ENCODE measurements at places on chromosomes 3 and 15. TPM values are rescaled to one million over a fixed set of nuclear protein-coding genes. Genes with fewer than 3 reads are reported as not detected.

GOLGA8H gene
- 0.04 TPM for polyA plus RNA-seq

CNTN3 gene
- polyA plus RNA-seq: 4.4 TPM

ADAM10 gene
- polyA plus RNA-seq: 198 TPM

CHSY1 gene
- 49.2 TPM for polyA plus RNA-seq

DNA sequence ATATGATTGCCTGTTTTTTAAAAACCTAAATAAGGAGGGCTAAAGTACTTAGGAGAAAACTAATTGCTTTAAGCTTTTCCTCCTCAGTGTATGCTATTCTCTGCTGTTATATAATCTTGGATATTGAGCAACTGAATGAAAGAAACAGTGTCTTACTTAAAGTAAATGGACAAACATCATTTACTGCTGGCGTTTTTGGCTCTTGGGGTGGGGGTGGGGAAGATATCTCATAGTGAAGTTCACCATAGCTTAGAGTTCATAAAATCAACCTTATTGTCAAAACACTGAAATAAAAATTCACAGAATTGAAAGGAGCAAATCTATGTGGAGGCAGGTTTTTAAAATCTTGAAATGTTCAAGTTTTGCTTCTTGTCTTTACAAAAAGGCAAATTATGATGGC lies 256.4 kb upstream of the SOX2 start:
- no peak for DNase-seq

DNA sequence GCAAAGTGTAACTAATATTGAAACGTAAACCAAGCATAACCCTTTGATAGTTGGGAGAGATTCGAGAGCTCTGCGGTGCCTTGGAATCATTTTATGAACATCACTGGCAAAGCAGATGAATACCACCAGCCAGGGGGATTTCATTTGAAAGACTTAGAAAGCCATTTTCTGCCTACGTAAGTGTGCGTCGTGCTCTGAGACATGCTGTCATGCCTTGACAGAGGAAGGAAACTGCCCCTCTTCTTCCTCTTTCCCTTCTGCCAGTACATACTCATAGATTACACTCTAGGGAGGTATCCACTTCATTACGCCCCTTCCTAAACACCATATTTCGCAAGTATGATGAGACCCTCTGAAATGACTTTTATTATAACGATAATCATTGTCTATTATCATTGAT lies 3.3 kb upstream of the MTHFS start:
- no peak for DNase-seq

DNA sequence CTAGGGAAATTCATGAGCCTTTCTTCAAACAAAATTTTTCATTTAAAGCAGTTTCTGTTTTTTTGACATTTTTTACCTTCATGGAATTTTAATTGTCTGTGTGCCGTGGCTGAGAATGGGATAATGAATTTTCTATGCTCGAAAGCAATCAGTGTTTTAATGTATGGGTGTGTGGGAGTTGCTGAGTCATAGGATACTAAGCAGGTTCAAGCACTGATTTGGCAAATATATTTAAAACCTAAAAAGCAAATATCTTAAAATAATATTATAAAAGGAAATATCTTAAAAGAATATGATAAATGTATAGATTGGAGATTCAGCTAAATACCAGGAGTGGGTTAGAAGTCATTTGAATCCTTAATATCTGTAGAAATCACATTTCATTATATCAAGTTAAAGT lies 173.6 kb upstream of the LRRFIP2 start:
- DNase-seq: no peak

- DNase-seq: no peak
These were observed 64.9 kb upstream of the MYO5C start for GRCh38 chr15:52360229-52361203.

DNA sequence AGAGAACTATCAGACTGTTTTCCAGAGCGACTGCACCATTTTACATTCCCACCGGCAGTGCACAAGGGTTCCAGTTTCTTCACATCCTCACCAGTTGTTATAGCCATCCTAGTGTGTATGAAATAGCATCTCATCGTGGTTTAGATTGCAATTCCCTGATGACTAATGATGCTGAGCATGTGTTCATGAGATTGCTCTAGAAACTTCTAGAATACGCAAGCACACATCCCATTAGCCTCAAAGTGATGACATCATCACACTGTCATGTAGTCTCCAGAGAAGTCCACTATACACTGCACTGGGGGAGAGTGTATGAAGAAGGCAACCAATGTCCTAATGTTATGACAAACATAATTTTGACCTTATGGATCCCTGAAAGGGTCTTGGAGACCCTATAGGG lies 30.1 kb downstream of the FBLN2 start:
- peak; percentile 49 for DNase-seq

DNA sequence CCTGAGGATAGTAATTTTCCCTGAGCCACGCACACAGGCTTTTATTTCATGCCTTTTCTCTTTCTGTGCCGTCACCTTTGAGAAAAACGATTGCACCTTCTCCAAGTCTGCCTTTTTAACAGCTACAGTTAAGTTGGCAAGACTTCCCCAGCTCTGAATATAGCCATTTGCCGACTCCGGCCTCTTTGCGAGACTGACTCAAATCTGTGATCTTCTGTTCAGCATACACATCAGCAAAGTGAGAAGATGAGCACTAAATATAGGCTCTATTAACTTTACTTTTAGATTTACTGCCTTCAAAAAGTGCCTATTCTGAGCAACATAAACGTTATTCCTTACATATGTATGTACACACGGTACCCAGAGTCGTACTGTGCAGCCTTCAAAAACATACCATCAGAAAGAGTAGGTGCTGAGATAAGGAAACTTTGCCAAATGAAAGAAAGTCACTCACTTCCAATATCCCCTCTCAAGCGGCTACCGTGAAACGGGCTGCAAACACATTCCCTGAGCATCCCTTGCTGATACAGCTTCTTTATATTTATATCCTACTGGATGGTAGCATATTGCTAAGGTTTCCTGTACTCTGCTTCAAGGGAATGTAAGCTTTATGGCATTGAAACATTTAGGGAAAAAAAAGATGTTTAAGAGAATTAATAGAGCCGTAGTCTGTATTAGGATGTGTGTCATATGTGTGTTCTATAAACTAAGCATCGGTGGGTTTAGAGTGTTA lies 283.3 kb upstream of the TPRG1 start:
- no peak for DNase-seq

DNA sequence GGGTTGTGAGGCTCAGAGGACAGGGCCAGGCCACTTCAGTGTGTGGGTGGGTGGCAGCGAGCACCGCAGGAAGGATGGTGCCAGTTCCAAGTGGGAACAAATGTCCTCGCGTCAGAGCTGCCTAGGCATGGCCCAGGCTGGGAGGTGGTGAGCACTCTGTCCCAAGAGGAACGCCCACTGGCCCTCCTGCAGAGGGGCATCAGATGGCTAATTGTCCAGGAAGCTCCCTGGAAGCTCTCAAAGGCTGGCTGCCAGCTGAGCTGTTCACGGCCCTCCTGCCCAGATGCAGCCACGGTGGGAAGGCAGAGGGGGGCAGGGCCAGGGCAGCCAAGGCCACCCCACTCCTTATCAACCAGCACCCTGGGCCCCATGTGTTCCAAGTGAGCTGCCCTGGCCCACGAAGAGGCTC lies 55.2 kb downstream of the IQSEC1 start:
- no peak for DNase-seq

- DNase-seq: no peak
These were observed 28.3 kb downstream of the SUCNR1 start for GRCh38 chr3:151901644-151902285.

DNA sequence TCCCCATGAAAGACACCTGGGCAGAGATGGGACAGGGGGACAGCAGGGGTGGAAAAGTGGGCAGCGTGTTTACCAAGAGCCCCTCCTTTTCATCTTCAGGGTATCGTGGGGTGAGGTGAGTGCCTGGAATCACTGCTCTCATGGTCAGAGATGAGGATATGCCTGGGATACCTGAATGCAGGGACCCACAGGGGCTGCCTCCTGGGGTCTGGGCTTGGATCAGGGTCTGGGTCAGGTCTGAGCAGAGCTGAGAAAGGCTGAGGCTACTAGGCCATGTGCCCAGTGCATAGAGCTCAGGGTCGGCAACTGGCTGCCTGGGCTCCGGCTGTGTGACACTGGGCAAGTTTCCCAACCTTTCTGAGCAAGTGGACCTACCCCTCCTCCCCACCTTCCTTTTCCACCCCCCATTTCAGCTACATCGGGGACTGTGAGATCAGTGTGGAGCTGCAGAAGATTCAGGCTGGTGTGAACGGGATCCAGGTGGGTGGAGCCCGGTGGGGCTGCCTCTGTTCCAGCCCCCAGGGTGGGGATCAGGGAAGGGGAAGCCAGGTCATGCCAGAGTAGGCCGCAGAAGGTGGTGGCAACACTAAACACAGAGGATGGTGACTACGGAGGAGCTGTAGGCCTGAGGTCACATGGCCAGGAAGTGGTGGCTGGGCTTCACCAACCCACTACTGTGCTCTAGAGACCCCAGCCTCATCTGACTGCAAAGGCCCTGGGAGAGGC lies 24.5 kb downstream of the ESYT3 start:
- DNase-seq: no peak

DNA sequence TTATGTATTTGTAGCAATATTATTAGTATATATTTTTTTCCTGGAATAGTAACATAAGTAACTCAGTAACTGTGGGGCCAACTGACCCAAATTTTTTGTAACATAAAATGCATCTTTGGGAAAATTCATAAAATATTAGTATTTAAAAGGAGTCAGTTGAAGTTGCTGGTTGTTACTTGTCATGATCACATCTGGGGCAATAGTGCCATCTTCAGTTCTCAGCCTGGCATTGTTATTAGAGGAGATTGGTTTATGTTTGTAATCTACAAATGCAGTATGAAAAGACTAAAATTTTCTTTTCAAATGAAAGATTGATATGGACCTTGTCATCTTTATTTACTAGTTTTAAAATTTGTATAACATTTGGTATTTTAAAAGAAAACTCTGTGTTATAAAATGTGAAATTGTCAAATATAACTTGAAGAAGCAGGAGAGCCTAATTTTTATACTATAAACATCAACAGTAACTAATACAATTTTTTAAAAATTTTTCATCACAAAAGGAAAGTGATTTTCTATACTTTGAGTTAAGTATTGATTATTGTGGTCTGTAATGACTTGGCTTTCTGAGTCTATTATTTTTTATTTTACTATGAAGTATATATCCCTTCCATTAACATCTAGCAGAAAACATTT lies 38.8 kb upstream of the MLF1 start:
- DNase-seq: peak; percentile 23

DNA sequence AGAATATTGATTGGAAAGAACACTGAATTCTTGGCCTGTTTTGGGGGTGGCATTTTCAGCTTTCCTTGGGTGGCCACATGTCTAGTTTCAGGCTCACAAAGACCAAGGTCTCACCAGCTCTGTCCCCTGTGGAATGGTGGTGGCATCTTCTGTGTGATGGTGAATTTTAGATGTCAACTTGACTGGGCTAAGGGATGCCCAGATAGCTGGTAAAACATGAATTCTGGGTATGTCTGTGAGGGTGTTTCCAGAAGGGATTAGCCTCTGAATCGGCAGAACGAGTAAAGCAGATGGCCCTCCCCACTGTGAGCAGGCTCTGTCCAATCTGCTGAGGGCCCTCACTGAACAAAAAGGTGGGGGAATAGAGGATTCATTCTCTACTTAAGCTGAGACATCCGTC lies 34.4 kb upstream of the MYZAP start:
- no peak for DNase-seq

DNA sequence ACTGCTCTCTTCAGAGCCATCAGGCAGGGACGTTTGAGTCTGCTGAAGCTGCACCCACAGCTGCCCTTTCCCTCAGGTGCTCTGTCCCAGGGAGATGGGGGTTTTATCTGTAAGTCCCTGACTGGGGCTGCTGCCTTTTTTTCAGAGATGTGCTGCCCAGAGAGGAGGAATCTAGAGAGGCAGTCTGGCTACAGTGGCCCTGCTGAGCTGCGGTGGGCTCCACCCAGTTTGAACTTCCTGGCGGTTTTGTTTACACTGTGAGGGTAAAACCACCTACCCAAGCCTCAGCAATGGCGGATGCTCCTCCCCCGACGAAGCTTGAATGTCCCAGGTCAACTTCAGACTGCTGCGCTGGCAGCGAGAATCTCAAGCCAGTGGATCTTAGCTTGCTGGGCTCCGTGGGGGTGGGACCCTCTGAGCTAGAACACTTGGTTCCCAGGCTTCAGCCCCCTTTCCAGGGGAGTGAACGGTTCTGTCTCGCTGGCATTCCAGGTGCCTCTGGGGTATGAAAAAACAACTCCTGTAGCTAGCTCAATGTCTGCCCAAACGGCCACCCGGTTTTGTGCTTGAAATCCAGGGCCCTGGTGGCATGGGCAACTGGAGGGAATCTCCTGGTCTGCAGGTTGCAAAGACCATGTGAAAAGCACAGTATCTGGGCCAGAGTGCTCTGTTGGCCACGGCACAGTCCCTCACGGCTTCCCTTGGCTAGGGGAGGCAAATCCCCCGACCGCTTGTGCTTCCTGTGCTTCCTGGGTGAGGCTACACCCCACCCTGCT lies 21.1 kb upstream of the ST6GAL1 start:
- DNase-seq: no peak

GRCh38 chr3:76561494-76562236 lies 478.2 kb upstream of the ROBO2 start:
- no peak for DNase-seq

DNA sequence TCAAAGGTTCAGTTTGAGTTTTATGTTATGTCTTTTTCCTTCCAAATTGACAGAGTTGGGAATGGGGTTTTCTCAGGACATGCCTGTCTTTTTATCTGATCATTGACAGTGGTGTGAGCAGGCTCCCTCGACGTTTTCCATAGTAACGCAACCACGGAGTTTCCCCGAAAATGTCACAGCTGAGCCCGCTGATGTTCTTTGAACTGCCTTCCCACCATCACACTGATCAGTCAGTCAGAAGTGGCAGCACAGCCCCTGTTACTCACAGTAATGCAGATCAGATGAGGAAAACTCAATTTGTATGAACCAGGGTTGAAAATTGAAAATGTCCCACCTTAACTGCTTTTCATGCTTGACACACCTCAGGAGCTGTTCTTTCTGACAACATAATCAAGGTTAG lies 210.4 kb downstream of the NECTIN3 start:
- DNase-seq: no peak

- DNase-seq: no peak
These were observed 269.7 kb downstream of the ABHD5 start for GRCh38 chr3:43960448-43960840.

- DNase-seq: no peak
These were observed 9.2 kb downstream of the NDUFB5 start for GRCh38 chr3:179613807-179614206.

DNA sequence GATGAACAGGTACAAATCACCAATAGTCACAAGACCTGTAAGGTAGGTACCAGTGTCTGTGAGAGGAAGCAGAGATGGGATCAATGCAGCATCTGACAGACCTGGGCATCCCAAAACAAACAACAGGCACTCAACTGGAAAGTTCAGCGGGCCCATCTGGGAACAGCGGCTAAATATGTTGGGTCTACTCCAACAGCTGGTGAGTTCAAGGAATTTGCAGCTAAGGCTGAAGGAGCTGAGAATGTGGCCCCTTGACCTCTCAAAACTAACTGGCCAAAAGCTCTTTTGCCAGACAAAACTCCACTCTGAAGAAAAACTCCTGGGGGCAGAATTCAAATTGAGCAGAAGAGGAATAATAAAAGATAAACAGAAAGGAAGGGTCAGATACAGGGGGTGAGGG lies 24.4 kb downstream of the AVEN start:
- DNase-seq: no peak

All from AG04450 (cell line).